ENCODE measurements at places on chromosomes 13 and 19. TPM values are rescaled to one million over a fixed set of nuclear protein-coding genes. Genes with fewer than 3 reads are reported as not detected.

Gene CBARP
- 0.77 TPM for total RNA-seq

Gene C19orf81
- total RNA-seq, result 1.7 TPM

DNA sequence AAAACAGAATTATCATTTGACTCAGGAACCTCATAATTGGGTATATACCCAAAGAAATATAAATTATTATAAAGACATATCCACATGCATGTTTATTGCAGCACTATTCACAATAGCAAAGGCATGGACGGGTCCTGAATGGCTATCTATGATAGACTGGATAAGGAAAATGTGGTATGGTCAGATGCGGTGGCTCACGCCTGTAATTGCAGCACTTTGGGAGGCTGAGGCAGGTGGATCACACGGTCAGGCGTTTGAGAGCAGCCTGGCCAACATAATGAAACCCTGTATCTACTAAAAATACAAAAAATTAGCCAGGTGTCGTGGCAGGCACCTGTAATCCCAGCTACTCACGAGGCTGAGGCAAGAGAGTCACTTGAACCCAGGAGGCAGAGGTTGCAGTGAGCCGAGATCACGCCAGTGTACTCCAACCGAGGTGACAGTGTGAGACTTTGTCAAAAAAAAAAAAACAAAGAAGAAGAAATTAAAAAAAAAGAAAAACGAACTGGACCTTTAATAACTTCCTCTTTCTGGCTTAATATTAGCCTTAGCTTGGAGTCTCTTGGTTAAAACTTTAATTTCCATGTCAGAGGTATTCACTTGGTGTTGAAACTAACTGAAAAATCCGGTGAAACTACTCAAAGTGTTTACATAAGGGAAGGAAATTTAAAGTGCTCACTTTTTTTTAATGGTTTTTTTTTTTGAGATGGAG is 104.4 kb downstream of the ZNF486 start:
- DNase-seq, result no peak

DNA sequence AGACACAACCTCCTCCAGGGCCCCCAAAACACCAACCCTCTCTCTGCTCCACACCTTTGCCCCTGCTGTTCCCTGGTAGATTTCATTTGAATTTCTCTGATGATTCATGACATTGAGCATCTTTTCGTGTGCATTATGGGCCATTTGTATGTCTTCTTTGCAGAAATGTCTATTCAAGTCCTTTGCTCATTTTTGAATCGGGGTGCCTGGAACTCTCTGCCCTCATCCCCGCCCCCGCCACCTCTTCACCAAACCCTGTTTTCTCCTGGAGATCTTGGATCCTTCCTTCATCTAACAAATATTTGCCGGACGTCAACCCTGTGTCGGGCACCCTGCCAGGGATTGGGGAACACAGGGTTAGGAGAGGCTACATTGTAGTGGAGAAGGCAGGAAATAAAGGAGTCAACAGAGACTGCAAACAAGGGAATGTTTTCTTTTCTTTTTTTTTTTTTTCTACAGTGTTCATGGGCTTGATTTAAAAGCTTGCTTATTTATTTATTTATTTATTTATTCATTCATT is 25.5 kb upstream of the SLC1A5 start:
- no peak for DNase-seq

DNA sequence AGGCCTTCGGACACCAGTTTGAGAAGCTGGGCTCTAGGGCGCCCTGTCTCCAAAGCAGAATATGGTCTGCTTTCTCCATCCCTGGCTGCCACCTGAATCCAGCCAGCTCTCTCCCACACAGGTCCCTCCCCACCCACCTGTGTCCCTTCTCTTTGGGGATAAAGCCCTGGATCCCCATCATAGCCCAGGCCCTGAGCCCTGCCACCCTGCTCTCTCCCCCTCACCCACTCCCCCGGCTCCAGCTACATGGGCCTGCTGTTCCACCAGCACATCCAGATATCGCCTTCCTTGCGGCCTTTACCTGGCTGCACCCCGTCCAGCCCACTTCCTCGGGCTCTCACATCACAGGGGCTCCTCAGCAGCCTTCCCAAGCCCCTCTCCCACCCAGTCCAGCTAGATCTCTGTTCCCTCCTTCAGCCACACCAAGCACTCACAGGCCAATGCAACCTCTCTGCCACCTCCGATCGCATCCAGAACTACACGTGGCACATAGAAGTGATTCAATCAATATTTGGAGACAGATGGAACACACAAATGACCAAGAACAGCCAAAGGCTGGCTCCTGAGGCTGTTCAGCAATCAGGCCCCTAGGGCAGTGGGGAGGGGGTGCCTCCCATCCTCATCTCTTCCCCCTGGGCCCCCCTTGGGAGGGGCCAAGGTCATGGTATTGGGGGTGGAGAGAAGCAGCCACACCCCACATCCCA is 7.6 kb downstream of the AKT2 start:
- no peak for DNase-seq

All from activated naive CD4-positive, alpha-beta T cell treated with anti-CD3 and anti-CD28 coated beads for 36 hours (primary cell).